ENCODE measurements at places on chromosomes 7 and 10. TPM values are rescaled to one million over a fixed set of nuclear protein-coding genes. Genes with fewer than 3 reads are reported as not detected.
A peak's percentile ranks its signal among the peaks of the same experiment; 100 is the strongest.

DNA sequence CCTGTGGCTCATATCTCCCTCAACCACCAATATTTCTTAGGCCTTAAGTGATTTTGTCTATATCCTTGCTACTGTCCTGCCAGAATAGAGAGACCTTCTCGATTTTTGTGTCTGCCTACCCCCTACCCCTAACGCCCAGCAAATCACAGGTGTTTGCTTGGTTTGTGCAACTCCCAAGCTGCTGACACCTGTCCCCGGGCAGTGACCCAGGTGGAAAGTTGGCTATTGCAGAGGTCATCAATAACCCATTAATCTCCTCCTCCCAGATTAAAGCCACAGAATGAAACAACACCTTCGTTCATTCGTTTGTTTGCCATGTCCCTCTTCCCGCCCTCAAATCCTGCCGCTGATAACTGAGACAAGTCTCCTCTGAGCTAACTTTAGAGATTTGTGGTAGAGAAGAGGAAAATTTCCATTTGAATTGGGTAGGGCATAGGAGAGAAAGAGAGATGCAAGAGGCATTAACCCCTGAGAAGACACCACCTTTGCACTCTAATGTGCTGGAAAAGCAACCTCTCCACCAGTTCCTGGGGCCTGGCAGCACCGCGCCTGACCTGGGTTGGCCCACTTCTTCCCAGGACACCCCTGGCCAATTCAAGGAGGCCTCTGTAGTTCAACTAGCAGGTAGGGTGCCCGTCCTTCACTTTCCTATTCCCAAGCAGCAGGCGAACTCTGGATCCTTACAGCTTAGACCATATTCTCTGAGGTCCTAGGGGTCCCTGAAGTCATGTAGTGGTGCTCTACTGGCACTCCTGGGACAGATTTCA is 3.0 kb downstream of the NEUROG3 start:
- H3K36me3 ChIP-seq: no peaks in the 10 kb centered on the region
- no peak for DNase-seq
- no peaks in the 10 kb centered on the region for H3K4me1 ChIP-seq
- H3K27ac ChIP-seq: no peak overlapping the region

DNA sequence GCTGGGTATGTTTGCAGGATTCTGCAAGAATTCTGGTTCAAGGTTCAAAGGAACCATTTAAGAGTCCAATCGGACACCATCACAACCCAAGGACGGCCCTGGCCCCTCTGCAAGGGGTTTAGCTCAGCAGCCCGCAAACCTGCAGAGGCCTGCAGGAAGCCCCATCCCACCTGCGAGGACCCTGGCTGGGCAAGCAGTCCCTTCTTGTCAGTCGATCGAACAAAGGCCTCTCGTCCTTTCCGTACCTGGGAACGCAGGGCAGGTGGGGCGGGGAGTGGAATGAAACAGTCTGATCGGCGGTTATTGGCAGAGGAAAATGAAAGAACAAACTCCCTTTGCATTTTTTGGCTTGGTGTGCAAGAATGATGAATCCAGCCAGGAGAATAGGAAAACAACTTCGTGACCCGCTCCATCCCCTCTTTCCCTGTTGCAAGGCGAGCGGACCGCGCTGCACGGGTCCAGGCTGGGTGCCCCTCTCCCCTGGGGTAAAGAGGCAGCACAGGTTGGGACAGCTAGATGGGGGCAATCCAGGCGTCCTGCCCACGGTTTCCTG is 73.7 kb downstream of the INSIG1 start:
- H3K4me3 ChIP-seq: no peak overlapping the region
- H3K36me3 ChIP-seq: no peaks in the 10 kb centered on the region
- H3K27ac ChIP-seq: no peak overlapping the region
- no peaks in the 10 kb centered on the region for H3K4me1 ChIP-seq

DNA sequence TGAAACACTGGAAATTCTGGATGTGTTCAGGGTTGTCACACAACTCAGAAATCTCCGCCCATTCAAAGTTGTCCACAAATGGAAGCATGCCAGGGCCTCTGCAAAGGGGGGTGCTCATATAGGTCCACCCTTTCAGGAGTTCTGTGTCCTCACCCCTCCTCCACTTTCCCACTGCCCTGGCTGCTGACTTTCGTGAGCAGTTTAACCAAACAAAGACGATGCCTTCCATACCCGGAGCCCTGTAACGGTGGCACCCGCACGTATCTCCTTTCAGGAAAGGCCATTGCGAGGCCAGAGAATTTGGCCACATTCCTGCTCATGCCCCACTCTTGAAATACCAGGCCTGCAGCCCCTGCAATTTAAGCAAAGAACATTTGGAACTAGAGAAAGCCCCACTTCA is 1.4 kb downstream of the CPXM2 start:
- no peaks in the 10 kb centered on the region for H3K27me3 ChIP-seq
- peak overlapping the region; percentile 64 for H3K4me3 ChIP-seq
- peak overlapping the region; percentile 99 for H3K27ac ChIP-seq
- H3K4me1 ChIP-seq: peaks cover 62% of the 10 kb centered on the region
- no peaks in the 10 kb centered on the region for H3K36me3 ChIP-seq

- no peaks in the 10 kb centered on the region for H3K36me3 ChIP-seq
- no peak overlapping the region for H3K4me3 ChIP-seq
- DNase-seq: no peak
- H3K4me1 ChIP-seq: no peaks in the 10 kb centered on the region
- no peaks in the 10 kb centered on the region for H3K27me3 ChIP-seq
These were observed 339.1 kb downstream of the HGF start for GRCh38 chr7:81430761-81431160.

DNA sequence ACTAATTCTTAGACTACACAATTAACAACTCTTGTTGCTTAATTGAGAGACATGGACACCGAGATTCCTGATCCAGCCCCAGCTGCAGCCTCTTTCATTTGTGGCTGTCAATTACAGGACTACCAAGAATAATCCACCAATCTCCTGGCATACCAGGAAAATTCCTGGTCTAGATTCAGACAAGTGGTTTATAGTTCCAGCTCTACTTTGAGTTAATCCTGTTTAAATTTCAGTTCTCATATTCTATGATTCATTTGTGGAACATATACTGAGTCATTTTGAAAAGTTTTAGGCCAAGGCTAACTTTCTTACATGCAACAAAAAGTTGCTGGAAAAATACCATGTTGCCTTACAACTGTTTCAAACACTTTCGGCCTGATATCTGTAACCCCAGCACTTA is 253.5 kb downstream of the MAGI2 start:
- H3K27ac ChIP-seq: no peak overlapping the region
- no peak overlapping the region for H3K4me3 ChIP-seq
- H3K36me3 ChIP-seq: no peaks in the 10 kb centered on the region

DNA sequence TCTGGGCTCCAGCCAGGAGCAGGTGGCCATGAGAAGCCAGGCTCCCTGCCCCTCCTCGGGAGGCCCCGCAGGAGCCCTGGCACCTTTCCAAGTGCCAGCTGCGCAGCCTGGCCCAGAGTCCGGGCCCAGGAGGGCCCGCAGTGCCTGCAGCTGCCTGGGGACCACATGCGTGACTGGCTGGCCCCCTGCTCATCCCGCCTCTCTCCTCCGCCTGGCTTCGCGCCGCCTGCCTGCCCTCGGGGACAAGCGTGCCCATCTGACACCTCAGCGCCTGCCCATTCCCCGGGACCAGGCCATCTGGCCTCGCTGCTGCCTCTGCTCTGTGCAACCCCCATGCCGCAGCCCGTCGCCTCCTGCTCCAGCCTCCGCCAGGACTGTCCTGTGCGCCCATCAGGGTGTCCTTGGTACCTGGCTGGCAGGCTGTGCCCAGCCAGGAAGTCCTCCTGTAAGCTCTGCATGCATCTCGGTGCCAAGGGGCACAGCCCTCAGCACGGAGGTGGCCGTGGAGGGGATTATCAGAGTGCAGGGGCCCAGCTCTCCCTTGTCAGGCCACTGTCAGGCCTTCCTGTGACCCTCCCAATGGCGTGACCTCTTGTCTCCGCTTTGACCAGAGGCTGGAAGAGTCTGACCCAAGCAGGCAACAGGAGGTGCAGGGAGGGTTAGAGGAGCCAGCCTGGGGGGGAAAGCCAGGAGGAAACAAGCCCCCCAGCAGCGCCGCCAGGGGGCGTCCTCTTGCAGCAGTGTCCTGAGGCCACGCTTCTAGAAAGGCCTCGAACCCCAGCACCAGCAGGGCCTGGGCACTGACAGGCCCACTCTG is 50.5 kb downstream of the TMEM209 start:
- H3K27ac ChIP-seq: no peak overlapping the region
- no peaks in the 10 kb centered on the region for H3K36me3 ChIP-seq
- no peak for DNase-seq

DNA sequence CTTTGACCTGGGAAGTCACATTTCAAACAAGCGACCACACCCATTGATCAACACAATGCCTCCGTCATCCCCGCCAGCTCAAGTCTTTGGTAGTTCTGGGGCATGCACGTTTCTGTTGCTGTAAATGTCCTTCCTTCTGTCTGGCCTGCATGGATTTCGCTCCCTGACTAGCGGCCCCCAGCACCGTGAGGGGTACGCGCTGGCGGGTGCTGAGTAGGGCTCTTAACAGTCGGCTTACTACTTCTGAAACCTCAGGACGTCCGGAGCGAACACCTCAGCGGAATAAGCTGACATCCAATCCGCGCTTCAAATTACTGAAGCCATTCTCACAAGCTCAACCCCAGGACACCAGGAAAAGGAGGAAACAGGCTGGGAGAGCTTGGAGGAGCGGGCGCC is 505 bp downstream of the NUDCD3 start:
- H3K4me1 ChIP-seq: no peaks in the 10 kb centered on the region
- peak overlapping the region; percentile 93 for H3K27ac ChIP-seq
- H3K27me3 ChIP-seq: no peaks in the 10 kb centered on the region
- no peak for DNase-seq
- H3K4me3 ChIP-seq: peak overlapping the region; percentile 71
- peaks cover 3% of the 10 kb centered on the region for H3K36me3 ChIP-seq

GRCh38 chr7:97479740-97480290 is 252.1 kb upstream of the TAC1 start:
- no peaks in the 10 kb centered on the region for H3K27me3 ChIP-seq
- no peak for DNase-seq
- no peak overlapping the region for H3K4me3 ChIP-seq
- no peaks in the 10 kb centered on the region for H3K4me1 ChIP-seq
- H3K36me3 ChIP-seq: no peaks in the 10 kb centered on the region

- DNase-seq: peak; percentile 99
- H3K27ac ChIP-seq: peak within 1 kb of the TSS; percentile 98
- H3K36me3 ChIP-seq: peaks cover 4% of the 10 kb centered on the region
These were observed at the start of gene TYSND1 for GRCh38 chr10:70146489-70147258. Gene TYSND1 (minus strand): TSS chr10:70146700. CDS start chr10:70146586, 114 bp downstream.

DNA sequence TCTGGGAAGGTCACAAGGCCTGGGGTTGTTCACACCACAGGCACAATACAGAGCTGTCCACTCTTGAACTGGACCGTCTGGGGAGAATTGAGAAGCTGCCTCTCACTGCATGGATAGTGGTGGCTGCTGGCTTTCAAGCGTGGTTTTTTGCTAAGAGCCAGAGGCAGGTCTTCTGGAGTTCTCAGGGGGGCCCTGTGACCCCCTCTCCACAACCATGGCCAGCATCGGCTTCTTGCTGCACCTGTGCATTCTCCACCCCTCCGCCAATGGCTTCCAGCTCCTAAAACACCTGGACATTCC is 140.3 kb downstream of the ADCY1 start:
- H3K27me3 ChIP-seq: no peaks in the 10 kb centered on the region
- DNase-seq: no peak
- no peak overlapping the region for H3K4me3 ChIP-seq
- no peak overlapping the region for H3K27ac ChIP-seq
- H3K36me3 ChIP-seq: no peaks in the 10 kb centered on the region
- no peaks in the 10 kb centered on the region for H3K4me1 ChIP-seq

DNA sequence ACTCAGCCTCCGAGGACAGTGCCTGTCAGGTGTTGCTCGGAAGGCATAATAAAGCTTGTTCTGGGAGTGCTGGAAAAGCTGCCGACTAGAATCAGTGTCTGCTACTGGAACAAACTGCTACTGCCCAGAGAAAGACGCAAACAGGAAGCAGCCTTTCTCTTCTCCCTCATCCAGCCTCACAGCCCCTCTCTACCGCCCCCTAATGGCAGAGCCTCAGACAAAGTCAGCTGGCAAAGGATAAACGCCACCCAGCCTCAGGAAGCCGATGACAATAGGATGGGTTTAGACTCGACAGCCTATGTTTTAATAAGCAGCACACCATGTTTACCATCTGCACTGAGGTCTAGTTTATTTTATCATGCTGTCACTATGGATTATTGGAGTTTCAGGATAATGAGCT is 169.5 kb upstream of the LYZL1 start:
- H3K27me3 ChIP-seq: no peaks in the 10 kb centered on the region
- no peaks in the 10 kb centered on the region for H3K4me1 ChIP-seq
- no peak overlapping the region for H3K27ac ChIP-seq

Gene SMO
- polyA plus RNA-seq: 0.60 TPM

Gene EPO
- polyA plus RNA-seq: not detected

Gene EIF5AL1
- 0.63 TPM for polyA plus RNA-seq

Gene OR2A1
- polyA plus RNA-seq: not detected

Gene BICC1
- polyA plus RNA-seq: 0.46 TPM

Gene STEAP2
- polyA plus RNA-seq: 2.4 TPM

Gene PMPCB
- polyA plus RNA-seq: 59.4 TPM

Gene CH25H
- polyA plus RNA-seq: not detected

Gene PRXL2A
- polyA plus RNA-seq: 33.3 TPM

Gene ICA1
- polyA plus RNA-seq: 24.9 TPM

Measured in sigmoid colon (tissue), 7 donors.